Natural killer cell treated with Interleukin-12 subunit alpha and Interleukin-12 subunit beta and Interleukin-15 and Interleukin-18, amount 100 ng/mL, for 72 hours (primary cell): ENCODE measurements at places on chromosomes 7 and 10. TPM values are rescaled to one million over a fixed set of nuclear protein-coding genes. Genes with fewer than 3 reads are reported as not detected.

The SLC26A4 gene
- 1.1 TPM for total RNA-seq

The EPHB6 gene
- total RNA-seq: 0.64 TPM

GRCh38 chr7:94420328-94420727 lies 25.6 kb downstream of the COL1A2 start:
- no peak for DNase-seq

DNA sequence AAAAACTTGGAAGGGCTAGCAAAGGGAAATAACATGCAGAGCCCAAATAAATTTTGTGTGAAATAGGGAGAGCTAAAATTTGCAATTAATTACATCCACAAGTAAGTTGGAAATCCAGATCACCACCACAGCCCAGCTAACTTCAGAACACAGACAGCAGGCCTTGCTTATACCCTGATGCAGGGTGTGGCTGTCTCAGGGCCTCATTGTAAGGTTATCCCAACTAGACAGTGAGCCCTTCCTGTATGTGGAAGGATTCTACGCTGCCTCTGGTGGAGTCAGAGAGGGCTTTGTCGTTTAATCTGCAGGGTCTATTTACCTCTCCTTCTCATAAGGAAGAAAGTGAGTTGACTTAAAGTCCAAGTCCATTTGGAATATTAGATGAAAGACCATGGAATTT lies 181.0 kb upstream of the TCF7L2 start:
- no peak for DNase-seq

DNA sequence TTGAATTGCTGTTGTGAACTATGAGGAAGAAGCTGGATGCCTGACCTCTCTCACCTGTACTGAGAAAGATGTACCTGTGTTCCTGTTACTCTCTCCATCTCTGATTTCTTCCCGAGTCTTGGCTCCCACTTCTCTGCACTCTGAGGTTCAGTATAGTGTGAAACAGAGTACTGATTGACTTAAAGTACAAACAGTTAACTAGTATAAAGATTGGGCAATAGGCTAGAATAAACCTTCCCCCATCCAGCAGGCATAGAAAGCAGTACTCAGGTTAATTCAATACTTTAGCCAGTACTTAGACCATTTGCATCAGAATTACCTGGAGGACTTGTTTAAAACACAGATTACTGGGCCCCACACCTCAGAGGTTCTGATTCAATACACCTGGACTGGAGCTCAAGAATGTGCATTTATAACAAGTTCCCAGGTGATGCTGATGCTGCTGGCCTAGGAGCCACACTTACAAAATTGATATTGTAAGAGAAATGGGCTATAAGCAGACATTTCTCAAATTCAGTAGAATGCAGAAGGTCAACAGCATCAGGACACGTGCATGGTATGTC lies 51.6 kb downstream of the ANK3 start:
- no peak for DNase-seq

The ASZ1 gene
- total RNA-seq: not detected

The EEF1AKMT2 gene
- 18.4 TPM for total RNA-seq

The CTAGE15 gene
- total RNA-seq: 0.28 TPM

The IQUB gene
- 0.10 TPM for total RNA-seq

The FAM20C gene
- 0.98 TPM for total RNA-seq

The VWDE gene
- total RNA-seq: not detected

DNA sequence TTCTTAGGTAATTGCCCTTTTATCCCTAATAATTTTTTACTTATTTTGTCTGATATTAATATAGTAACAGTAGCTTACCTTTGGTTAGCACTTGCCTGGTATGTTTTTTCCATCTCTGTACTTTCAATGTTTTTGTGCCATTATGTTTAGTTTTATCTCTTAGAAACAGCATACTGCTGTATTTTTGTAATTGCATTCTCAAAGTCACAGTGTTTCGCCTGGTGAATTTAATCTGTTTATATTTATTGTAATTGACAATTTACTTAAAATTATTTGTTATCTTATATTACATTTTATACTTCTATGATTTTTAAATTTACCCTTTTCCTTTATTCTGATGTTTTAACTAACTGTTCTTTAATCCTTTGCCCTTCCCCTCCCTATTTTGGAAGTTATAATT lies 166.4 kb downstream of the RELN start:
- DNase-seq: no peak

- DNase-seq: no peak
Measured at GRCh38 chr10:100253041-100253440, 14.4 kb downstream of the CWF19L1 start.

DNA sequence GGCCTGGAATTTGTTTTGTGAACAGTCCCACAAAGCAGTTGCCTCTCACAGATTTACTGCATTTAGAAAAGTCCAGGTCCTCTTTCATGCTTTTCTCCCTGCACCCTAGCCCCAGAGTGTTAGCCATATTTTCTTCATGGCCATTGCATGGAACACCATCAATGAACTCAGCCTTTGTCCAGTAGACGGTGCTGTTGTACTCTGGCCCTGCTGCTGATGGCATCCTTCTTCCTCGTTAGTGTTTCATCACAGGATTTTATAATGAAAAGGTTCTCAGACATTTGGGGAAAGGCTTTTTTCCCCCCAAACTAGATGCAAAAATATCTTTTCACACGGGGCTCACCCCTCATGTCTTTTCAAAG lies 93.0 kb upstream of the SLC25A13 start:
- DNase-seq: no peak

GRCh38 chr7:73612598-73613269 lies 11.6 kb downstream of the MLXIPL start:
- no peak for DNase-seq

DNA sequence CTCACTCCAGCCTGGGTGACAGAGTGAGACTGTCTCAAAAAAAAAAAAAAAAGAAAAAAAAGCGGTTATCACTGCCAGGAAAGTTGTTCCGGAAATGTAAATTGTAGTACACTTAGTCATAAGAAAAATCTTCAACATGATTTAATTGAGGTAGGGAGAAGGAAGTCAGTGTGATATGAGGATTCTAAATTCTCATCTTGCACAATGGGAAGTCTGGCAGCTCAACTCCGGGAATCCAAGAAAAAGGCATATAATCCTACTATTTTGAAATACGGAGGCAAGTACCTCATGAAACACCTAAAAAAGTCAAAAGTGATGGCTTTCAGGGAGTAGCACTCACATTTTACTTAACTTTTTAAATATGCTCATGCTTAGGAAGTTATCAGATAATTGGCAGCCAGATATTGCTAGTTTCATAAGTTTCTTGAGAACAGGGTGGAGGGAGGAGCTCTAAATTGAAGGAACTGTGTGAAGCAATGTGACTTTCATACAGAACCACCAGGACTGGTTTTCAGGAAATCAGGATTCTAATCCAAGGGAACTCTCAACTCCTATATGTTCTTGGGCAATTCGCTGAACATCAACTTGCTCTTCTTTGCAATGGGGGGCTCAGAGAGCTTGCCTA lies 2.7 kb upstream of the C7orf25 start:
- no peak for DNase-seq

DNA sequence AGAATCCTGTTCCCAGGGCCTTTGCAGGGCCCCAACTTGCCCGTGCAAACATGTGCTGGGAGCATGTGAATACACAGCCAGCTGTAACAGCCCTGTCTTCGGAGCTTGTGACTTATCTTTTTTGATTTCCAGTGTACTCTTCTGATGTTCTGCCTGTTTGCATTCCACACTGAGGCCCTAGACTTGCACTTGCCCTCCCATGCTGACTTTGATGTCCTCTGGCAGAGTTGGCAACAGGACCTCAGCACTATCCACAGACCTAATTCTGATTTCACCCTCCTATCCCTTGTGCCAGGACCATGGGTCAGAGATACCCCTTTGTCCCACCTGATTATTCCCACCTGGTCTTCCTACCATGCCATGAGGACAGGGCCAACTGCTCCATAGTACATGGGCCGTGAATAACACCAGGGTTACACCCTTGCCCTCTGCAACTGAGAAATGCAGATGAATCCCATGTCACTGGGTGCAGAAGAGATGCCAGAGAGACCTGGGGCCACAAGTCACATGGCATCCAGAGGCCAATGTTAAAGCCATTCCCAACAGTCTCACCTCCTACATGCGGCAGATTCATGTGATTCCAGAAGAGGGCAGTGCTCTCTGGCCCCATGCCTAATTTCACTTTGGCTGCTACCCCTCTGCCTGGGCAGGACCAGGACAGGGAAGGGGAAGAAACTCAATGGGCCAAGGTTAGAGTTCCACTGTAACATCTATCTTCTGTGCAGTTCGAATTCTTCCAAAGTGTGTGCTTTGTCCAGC lies 43.0 kb downstream of the SCRN1 start:
- DNase-seq: no peak

- no peak for DNase-seq
Measured at GRCh38 chr10:71737834-71738197, 18.2 kb upstream of the C10orf105 start.

DNA sequence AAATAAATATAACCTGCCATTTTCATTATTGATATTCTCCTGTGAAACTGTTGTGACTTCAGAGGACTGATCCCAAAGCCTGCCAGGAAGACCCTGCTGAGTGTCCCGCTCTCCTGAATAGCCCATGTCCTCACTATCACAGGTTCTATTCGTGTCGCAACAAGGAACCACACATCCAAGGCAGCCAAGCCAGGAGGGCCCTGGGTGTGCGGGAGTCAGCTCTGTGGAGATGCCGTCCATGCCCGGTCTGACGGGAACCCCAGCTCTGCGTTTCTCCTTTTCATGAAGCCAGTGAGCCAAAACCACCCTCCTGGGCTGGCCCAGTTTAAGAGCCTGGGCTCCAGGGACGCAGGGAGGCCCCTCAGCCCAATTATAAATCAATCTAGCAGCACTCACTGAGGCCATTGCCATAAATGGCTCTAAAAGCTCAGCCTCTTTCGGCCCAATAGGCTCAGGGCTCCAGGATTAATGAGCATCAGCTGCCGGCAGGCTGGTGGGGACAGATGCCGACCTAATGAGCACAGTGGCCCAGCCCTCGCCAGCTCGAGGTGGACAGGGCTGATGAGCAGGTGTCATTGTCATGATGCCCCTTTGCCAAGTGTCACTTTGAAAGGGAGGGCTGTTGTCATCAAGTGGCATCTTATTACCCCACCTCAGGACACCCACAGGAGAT lies 177.9 kb downstream of the PLXNA4 start:
- DNase-seq: no peak

DNA sequence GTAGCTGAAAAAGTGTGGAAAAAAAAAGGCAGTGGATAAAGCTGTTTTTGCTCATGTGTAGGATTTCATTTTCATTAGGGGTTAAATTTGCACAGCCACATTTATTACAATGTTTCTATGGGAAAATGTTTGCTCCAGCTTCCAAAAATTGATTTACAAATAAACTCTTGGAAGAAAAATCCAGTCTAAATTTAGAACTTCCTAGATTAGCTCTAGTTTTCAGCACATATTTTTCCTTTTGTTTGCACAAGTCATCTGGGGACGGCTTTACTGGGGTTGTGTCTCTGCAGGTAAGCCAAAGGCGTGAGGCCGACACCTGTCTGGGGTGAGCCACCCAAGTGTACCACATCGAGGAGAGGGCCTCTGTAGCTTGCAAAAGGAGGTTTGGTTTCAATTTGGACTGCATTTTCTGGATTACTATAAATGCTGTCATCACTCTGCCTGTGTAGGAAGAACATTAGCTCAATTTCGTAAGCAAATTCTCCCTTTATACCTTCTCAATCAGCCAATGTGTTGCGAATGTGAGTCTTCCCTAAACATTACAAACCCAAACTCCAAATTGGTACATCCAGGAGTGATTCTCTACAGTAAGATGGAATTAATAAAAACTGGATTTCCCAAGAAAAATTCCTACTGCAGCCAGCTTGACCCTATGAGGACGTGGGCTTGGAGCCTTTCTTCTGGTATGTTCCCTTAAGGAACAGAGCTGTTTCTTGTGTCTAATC lies 89.5 kb upstream of the ZNF438 start:
- DNase-seq: no peak

GRCh38 chr7:24715661-24716479 lies 41.4 kb downstream of the GSDME start:
- DNase-seq: no peak

The YAE1 gene
- total RNA-seq: 7.1 TPM

DNA sequence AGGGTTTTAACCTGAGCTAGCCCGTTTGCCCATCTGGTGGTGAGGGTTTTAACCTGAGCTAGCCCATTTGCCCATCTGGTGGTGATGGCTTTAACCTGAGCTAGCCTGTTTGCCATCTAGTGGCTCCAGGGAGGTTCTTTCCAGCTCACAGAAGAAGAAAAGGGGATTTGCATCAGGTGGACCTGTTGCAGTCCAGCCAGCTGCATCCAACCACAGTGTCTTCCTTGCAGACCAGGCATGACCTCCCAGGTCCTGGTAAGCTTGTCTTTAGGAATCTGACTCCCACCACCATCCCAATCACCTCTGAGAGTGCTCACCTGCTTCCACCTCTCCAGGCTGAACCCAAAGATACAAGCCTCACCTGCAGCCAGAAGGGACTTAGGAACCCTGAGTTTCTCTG lies 62.4 kb upstream of the EMX2 start:
- no peak for DNase-seq

GRCh38 chr10:129728246-129728820 lies 235.7 kb downstream of the EBF3 start:
- no peak for DNase-seq

The SFTPA1 gene
- not detected for total RNA-seq

The ZNF727 gene
- not detected for total RNA-seq

DNA sequence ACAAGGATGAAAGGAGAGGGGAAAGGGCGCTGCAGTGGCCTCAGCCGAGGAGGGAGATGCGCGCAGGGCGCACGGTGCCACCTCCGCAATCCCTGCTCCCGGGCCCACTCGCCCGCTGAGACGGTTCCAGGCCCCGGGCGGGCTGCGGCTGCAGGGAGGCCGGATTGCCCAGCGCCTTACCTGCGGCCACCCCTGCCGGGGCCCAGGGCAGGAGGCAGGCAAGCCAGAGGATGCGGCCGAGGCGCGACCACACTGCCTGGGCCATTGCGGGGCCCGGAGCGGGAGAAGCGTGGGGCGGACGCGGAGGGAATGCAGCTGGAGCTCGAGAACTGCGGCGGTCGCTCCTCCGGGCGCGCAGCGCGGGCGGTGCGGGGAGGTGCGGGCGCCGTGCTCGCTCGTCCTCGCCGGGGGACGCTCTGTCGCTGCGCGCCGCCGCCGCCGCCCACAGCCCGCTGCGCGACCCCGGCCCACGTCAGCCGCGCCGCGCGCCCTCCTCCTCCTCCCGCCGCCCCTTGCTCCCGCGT lies at the start of gene TMEM130:
TMEM130 (minus strand) TSS at position 418 of the 524 bp plus-strand sequence; CDS start at position 265, 153 bp downstream.
- no peak for DNase-seq

- DNase-seq: no peak
Measured at GRCh38 chr7:32336726-32337125, 153.5 kb downstream of the LSM5 start.

- no peak for DNase-seq
Measured at GRCh38 chr10:11697718-11698527, 44.3 kb upstream of the ECHDC3 start.

GRCh38 chr7:19589446-19589845 lies 119.4 kb downstream of the POLR1F start:
- no peak for DNase-seq
